ENCODE measurements at places on chromosomes 3 and 15.

- DNase-seq: no peak
Observed at GRCh38 chr3:13344663-13345062, 75.5 kb downstream of the NUP210 start.

- no peak for DNase-seq
Observed at GRCh38 chr15:48411971-48412591, 80.9 kb downstream of the DUT start.

DNA sequence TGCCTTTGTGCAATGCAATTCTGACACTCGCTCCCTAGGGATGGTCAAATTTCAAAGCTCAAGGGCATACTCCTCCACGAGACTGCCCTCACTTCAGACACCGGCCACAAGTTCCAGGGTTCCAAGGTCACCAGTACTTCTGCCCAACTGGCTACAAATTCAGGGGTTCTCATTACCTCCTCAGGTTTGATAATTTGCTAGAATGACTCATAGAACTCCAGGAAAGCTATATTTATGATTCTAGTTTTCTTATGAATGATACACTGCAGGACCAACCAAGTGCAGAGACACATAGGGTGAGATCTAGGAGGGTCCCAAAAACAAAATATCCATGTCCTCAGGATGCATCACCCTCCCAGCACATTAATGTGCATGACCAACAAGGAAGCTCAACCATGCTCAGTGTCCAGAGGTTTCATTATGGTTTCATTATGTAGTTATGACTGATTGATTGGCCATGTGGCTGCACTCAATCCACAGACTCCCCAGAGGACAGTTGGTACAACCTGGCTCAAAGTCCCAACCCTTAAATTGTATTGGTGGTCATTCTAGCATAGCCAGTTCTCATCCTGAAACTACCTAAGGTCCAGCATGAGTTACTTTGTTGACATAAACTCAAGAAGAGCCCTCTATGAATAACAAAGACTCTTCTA lies 170.4 kb upstream of the LRRN1 start:
- DNase-seq: no peak

DNA sequence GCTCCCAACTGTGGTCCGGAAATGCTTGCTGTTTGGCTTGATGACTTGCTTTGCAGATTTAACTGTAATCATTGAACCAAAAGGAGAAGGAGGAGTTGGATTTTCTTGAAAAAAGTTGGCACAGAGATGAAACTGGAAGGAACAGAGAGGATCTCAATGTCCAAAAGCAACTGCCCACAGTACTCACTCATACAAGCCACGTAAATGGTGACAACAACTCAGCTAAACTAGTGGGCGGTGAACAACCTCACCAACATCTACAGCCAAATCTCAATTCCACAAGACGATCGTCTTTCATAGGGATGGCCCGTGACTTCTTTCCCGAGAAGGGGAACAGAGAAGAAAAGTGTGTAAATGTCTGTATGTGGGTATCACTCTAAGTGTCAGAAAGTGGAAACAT lies 48.1 kb downstream of the MYO5C start:
- no peak for DNase-seq

DNA sequence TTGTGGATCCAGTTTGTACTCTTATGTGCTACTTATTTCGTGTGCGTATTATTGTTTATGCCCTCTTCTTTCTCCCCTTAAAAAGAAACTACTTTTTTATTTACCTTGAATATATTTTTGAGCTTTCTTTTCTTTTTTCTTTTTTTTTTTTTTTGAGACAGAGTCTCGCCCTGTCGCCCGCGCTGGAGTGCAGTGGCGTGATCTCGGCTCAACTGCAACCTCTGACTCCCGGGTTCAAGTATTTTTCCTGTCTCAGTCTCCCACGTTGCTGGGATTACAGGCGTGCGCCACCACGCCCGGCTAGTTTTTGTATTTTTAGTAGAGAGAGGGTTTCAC lies 1.5 kb downstream of the SLC25A38 start:
- DNase-seq: no peak

DNA sequence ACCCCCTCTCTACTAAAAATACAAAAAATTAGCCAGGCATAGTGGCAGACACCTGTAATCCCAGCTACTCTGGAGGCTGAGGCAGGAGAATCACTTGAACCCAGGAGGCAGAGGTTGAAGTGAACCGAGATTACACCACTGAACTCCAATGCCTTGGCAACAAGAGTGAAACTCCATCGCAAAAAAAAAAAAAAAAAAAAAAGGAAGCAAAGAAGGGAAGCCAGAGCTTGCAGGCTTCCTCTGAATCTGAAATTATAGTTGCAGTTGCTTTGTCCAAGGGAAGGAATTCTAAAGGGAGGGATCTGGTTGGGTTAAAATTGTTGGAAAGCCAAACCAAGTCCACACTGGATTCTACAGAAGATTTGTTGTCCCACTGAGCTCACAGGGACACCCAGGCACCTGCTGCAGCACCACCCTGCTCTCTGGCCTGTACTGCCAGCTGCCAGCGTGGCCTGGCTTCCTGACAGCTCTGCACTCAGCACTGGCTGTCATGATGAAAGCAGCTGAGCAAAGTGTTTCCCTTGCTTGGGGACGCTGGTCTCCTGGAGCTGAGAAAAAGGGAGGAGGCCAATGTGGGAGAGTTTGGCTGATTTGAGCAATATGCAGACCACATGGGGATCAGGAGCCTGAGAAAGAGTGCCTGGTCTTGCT lies 88.8 kb upstream of the HES1 start:
- peak; percentile 71 for DNase-seq

- no peak for DNase-seq
Observed at GRCh38 chr3:139252719-139253118, 91.1 kb upstream of the MRPS22 start.

Data from hindlimb muscle (tissue), 1 donor.